ENCODE measurements at places on chromosomes 12 and 14.

GRCh38 chr14:70317969-70318634, 41.4 kb downstream of the COX16 start:
- DNase-seq, result peak; percentile 27

DNA sequence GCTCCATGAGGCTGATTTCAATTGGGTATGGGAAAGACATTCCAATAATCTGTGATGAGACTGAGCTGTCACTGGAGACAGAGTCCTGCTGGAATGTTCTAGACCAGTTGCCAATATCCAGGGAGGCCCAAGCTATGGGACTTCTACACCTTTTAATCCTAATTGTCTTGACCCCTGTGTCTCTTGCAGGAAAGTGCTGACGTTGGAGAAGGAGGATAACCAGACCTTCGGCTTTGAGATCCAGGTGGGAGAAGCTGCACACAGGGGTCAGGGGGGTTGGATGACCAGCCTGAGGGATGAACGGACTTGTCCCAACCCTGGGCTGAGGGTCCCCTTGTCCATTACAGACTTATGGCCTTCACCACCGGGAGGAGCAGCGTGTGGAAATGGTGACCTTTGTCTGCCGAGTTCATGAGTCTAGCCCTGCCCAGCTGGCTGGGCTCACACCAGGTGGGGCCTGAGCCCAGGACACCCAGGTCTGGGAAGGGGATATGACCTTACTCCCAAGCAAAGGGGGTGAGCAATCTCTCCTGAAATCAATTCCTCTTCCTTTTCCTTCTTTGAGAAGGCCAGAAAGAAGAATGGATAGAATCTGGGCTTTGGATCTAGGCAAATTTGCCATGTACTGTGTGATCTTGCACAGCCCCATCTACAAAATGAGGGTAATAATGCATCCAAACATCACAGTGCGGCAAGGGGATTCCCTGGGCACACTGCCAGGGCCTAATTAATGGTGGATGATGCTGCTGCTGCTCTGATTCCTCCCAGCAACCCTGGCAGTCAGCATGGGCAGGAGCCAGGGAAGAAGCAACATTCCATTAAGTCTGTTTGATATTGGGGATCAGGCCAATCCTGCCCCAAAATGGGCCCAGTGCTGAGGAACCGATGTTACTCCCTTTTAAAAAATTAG, 4.2 kb downstream of the TAMALIN start:
- DNase-seq, result no peak

DNA sequence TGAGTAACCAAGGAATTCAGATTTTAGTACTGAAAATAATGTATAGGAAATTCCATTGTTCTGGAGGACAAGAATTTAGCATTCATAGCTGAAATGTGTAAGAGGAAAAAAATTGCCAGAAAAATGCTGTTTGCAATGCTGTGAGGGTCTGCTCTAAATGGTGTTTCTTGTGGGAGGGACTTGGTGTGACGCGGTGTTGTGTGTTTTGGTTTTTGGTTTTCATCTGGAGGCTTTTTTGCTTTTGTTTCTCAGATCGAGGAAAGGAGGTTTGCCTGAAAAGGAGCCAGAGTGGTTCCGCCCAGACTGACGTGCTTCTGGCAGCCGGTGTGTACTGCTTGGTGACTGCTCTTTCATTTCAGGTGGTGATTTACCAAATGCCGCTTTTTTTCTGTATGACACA, 211.8 kb upstream of the HMGA2 start:
- no peak for DNase-seq

- no peak for DNase-seq
These were observed 26.6 kb upstream of the CLMN start for GRCh38 chr14:95346266-95346665.

DNA sequence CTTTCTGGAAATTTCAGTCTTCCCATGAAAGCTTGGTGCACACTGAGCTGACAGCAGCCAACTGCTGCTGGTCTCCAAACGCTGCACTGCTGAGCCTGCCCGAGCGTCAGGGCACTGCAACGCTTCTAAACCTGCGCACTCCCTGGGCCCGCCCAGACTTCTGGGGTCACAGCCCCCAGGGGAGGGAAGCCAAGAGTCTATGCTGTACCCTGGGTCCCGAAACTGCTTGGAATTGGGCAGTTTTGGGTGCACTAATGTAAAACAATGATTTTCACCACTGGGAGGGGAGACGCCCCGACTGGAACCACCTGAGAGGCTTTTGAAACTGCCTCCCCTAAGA, 32.0 kb downstream of the CCDC92 start:
- DNase-seq, result no peak

- DNase-seq, result no peak
These were observed 62.1 kb downstream of the ARF6 start for GRCh38 chr14:49955024-49955423.

GRCh38 chr14:31256534-31257243, 49.1 kb upstream of the HECTD1 start:
- DNase-seq, result no peak

DNA sequence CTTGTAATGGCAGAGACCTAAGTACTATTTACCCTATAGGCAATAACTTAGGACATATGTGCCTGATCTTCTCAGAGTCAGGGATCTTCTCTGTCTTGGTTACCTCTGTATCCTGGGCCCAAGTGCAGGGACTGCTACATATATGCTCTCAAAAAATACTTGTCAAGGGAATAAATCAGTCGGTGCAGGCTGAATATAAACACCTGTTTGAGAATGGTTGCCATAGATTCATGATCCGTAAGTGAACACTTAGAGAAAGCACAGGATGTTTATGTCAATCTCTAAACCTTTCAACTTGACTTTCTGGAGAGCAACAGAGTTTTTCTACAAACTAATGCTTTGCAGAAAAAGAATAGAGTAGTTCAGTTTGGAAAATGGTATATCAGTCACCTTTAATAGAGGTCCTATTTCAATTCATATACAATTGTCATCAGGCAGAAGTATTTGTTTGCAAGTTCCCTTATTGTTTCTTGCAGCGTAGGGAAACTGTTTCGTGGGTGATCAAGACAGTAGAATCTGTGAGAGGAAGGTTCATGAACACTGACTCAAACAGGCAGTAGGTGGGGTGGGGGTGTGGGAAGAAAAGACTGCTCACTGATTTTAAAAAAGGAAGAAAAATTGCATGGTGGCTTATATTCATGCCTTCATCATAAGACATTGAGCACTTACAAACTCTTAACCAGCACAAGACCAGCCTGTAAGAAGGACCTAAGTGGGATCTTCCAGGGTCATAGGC, 6.0 kb upstream of the UBE2N start:
- no peak for DNase-seq

DNA sequence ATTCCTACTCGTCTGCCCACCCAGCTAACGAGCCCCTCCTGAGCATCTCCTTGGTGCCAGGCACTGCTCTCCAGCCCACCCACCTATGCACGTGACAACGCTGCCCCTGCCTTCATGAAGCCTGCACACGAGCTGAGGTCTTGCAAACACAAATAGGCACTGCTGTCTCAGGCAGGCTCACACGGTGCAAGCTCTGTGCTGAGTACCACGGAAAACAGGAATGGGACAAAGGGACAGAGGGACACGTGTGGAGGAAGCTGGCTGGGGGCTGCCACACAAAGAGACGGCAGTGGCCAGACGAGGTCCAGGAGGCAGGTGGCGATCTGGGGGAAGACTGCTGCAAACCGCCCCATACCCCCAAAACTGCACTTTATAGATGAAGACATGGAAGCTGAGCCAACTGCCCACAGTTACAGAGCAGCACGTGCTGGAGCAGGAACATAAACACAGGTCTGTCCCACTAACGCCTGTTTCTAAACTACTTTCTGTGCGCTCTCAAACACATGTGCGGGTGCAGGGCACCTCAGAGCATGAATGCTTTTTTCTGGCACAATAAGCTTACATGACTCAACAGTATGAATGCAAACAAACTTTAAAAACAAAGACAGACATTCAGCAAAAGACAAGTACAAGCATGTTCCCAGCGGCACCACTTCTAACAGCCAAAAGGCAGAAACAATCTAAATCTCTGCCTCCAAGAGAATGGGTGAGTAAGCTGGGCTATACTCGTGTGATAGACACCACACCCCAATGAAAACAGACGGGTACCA, 64.5 kb downstream of the AMN start:
- DNase-seq, result no peak

DNA sequence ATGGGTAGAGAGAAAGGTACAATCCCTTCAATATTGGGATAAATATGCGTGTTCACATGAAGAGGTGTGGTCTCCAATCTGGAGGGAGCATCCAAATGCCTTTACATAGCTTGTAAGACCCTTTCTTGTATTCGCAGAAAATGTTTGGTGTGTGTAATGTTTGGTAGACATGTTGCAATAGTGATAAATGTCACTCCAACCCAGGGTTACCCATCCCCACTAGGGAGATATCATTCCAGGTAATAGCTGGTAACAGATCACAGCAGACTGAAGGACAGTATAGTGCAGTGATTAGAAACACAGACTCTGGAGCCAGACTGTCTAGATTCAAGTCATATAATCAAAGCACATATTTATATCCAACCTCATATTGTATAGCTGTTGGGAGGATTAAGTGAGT, 733.6 kb upstream of the TBX3 start:
- DNase-seq, result no peak

- no peak for DNase-seq
These were observed 88.4 kb downstream of the GRIP1 start for GRCh38 chr12:66590275-66590985.

DNA sequence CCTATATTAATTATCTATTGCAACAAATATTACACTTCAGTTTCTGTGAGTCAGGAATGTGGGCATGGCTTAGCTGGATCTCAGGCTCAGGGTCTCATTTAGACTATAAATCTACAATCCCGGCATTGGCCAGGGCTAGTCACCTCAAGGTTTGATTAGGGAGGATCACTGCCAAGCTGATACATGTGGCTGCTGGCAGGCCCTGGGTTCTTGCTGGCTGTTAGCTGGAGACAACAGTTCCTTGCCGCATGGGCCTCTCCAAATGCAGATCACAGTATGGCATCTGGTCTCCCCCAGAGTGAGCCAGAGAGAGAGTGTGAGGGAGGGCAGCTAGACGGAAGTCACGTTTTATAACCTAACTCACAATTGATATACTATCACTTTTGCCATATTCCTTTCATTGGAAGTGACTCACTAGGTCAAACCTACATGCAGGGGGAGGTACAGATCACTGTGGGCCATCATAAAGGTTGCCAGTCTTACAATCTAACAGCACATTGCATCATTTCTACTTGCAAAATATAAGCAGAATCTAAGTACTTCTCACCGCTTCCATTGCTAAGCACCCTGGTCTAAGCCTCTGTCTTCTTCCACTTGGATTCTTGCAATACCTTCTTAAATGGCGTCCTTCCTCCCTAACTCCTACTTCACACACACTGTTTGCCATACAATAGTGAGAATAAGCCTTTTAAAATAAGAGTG, 174.0 kb upstream of the ARHGAP5 start:
- DNase-seq, result no peak

- no peak for DNase-seq
These were observed 22.8 kb upstream of the IGF1 start for GRCh38 chr12:102503056-102503681.

GRCh38 chr12:130768120-130768519, 52.0 kb upstream of the RIMBP2 start:
- no peak for DNase-seq

DNA sequence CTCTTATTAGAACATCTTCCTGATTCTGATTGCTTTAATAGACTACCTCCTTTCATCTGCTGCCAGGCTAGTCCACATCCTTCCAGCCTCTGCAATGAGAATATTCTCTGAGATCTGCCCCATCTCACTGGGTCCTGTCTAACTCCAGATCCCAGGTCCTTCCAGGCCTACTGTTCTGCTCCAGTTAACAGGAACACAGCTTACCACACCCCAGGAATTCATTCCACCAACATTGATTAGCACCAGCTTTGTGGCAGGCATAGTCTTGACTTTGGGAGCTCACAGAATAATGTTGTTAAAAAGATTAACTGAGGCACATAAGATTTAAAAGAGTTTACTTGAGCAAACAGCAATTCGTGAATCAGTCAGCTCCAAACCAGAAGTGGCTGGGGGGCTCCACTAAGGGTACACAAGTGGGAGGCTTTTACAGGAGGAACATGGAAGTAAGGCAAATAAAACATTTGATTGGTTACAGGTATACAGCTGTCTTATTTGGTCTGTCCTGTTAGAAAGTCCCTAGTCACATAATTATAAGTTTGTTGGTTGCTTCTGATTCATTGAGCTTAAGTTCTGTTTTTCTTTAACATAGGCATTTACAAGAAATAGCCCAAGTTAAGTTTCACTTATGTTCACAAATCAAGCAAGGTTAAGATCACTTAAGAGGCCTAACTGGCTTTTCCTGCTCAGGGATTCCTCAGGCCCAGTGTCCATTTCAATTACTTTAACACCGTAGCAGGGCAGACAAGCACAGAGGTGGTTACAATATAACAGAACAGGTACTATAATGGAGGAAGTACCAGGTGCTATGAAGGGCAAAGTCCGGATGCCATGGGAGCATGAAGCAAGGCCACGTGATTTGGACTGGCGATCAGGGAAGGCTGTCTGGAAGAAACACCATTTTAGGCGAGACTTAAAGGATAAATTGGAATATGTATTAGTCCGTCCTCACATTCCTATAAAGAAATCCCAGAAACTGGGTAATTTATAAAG, 12.2 kb upstream of the MYH7 start:
- no peak for DNase-seq

DNA sequence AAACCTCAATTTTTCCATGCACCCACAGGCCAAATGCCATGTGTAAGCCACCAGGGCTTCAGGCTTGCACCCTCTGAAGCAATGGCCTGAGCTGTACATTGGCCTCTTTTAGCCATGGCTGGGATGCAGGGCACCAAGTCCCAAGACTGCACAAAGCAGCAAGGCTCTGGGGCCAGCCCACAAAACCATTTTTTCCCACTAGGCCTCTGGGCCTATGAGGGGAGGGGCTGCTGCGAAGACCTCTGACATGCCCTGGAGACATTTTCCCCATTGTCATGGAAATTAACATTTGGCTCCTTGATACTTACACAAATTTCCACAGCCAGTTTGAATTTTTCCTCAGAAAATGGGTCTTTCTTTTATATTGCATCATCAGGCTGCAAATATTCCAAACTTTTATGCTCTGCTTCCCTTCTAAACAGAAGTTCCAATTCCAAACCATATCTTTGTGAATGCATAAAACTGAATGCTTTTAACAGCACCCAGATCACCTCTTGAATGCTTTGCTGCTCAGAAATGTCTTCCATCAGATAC, 14.3 kb upstream of the OSBPL8 start:
- DNase-seq, result no peak

GRCh38 chr14:92414690-92415445, 91.9 kb downstream of the SLC24A4 start:
- DNase-seq, result no peak

GRCh38 chr12:19834592-19834991, 395.3 kb downstream of the AEBP2 start:
- DNase-seq, result no peak

DNA sequence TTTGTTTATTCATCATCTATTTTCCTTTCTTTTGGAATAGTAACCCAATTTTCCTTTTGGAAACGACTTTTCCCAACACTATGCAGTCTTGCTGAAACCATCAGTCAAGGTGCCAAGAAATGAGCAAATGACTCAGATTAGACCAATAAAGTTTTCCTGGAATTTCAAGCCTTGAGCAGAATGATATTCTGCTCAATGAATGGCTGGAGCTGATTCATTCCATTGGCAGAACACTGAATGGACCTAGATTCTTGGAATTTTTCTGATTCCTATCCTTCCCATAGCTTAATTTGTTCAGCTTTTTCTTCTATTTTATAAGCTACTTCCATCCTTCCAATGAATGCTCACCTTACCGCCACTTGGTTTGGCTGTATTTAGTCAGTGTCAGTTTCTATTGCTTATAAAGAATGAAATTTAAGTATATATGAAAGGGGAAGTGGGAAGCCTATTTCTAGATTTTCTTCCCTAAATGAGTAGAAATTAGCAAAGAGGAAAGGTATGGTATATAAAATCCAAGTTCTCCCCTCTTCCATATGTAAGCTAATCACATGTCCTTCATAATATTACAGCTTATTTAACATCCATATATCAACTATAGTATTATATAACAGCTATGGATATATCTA, 89.0 kb downstream of the C14orf39 start:
- peak; percentile 7 for DNase-seq
